ENCODE measurements at places on chromosomes 4 and X.

GRCh38 chrX:123087326-123087725 lies 96.8 kb upstream of the GRIA3 start:
- DNase-seq, result no peak

DNA sequence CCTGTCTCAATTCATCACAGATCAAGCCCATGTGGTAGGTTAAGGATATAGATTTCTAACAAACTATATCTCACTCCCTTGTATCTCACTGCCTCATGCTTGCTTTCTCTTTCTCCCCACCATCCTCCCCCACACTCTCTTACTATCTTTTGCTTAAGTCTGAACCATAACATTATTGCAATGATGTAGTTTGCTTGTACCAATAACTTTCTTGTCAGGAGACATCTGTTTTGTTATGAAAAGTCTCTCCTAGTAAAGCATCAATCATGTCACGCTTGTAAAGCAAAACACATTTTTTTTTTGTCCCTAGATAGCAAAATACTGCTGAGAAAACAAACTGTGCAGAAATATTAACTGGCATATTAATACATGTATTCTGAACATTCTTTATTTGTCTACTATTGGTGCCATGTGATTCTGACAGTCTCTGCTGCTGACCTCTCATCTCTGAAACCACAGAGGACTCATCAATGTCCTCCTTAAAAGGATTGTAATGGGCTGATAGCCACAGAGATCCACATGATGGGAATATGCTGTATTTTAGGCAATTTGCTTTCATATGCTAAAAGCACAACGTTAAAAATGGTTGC lies 217.5 kb downstream of the VEGFC start:
- no peak for DNase-seq

DNA sequence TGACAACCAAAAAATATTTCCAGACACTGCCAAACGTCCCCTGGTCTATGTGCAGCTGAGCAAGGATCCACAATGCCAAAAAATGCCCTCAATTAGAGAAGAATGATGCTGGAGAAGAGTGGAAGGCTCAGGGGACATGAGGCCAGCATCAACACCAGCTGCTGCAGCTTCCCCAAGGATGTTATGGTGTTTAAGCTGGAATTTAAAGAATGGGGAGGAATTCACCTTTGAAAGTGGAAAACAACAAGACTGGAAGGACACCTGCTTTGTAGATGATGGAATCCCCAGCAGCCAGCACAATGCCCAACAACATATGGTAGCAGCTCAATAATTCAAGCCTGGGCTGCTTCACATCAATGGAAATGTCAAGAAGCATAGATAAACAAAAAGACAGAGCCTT lies 20.3 kb upstream of the SMPX start:
- DNase-seq, result no peak

DNA sequence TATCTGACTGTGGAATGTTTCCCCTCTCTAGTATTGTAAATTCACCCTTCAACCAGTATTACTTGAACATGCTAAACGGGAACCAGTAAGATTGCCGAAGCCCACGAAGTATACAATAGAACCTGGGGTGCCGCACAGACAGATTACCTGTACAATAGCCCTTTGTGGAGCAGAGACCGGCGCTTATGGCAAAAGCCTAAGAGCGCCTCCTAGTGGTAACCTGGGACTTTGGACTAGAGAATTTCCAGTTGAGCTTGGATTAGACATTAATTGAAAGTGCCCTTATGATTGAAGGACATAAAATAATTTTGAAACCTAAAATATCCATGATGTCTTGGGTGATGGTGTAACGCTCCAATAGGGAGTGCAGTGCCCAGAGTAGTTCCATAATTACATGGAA lies 14.1 kb downstream of the ZNF157 start:
- peak; percentile 62 for DNase-seq

- DNase-seq, result no peak
Measured at GRCh38 chr4:48570646-48571220, 80.7 kb downstream of the ZAR1 start.

GRCh38 chr4:172666711-172667368 lies 501.8 kb upstream of the GALNT7 start:
- no peak for DNase-seq

DNA sequence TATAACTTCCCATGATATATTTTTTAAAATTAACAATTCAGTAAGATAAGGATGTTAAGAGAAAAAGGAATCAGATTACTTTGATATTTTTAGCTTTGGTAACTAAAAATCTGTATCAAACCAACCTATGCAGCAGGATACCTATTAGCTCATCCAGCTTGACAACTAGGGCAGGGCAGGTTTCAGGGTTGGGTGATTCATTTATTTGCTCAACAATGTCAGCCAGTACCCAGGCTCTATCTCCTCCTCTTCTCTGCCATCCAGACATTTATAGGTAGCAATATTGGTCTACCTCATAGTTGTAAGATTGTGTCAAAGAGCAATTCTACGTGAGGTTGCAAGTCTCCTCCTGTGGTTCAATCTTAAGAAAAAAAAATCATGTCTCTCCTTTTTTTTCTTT lies 421.9 kb downstream of the ANKRD50 start:
- DNase-seq, result no peak

GRCh38 chr4:7462509-7462971 lies 27.8 kb upstream of the PSAPL1 start:
- no peak for DNase-seq

DNA sequence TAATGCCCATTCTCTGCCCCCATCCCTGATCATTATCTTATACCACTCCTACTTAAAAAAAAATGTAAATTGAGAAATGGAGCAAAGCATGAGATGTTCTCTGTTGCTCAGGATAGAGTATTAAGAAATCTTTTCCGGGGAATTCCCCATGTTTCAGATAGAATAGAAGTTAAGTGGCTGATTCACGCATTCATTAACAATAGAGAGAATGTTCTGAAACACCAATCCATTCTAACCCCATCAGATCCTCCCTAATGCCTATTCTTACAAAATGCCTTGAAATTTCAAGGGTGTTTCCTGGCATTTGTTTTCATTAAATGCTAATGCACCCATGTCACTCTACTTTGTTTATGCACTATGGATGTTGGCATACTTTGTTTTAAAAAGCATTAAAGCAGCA lies 101.1 kb downstream of the AREG start:
- DNase-seq, result no peak

DNA sequence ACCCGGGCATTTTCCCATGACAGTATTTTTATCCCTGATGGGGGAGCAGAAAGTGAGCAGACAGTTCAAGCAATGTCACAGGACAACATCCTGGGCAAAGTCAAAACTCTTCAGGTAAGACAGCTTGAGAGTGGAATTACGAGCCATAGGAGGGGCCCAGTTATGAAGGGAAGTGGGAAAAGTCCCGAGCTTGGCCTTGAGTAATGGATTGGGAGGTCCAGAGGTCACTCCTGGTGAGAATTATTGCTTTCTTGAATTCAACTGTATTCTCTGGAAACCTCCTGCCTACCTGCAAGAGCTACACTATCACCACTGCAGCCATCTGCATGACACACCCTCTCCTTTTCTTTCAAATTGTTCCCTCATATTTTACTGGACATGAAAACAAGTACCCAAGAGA lies 89.1 kb downstream of the AASDH start:
- DNase-seq, result no peak

DNA sequence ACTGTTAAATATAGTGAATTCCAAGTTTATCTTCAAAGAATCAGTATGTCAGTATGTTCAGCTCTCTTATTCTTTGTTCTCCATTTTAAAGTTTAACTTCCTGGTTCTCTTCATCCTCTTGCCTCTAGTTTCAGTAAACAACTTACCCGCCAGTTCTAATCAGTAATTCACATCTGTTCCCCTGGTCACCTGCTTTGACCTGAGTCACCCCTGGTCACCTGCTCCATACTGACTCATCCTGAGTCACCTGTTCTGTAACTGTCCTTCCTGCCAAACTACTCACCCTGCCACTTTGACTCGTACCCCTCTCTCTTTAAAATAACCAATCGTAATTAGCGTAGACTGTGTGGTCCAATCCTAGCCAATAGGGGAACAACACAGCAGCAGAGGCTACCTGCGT lies 992.7 kb upstream of the HS3ST1 start:
- DNase-seq, result no peak

GRCh38 chr4:169774466-169775445 lies 17.0 kb upstream of the HPF1 start:
- DNase-seq, result no peak

DNA sequence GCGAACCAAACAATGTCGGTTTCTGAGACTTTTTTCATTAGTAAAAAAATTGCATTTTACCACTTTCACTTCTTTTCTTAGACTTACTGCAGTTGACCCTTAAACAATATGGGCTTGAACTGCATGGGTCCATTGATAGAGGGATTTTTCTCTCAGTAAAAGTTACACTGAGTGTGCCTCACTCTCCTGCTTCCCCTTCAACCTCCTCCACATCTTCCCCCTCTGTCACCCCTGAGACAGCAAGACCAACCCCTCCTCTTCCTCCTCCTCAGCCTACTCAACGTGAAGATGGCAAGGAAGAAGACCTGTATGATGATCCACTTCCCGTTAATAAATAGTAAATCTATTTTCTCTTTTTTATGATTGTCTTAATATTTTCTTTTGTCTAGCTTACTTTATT lies 43.4 kb downstream of the TEC start:
- DNase-seq, result no peak

GRCh38 chr4:8708401-8709021 lies 115.9 kb downstream of the CPZ start:
- no peak for DNase-seq

- no peak for DNase-seq
Measured at GRCh38 chr4:38283724-38284123, 323.5 kb downstream of the PTTG2 start.

GRCh38 chr4:144223149-144223548 lies 82.6 kb upstream of the GYPA start:
- DNase-seq, result no peak

GRCh38 chr4:48683784-48684666 lies 96.1 kb downstream of the FRYL start:
- DNase-seq, result no peak

DNA sequence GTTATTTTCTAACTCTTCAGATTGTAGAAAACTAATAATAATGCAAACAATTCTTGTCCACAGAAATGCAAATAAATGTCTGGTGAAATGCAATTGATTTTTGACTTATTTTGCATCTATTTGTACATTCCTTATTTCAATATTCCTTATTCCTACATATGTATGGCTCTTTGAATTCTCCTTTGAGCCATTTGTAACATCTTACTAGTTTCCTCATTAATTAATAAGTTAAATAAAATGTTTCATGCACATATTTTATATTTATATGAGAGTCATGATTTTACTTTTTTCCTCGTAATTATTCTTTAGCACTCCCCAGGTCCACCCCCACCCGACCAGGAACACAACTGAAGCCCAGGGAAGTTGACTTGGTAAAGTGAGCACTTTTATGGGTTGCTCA lies 2.7 kb upstream of the FTHL17 start:
- DNase-seq, result no peak

DNA sequence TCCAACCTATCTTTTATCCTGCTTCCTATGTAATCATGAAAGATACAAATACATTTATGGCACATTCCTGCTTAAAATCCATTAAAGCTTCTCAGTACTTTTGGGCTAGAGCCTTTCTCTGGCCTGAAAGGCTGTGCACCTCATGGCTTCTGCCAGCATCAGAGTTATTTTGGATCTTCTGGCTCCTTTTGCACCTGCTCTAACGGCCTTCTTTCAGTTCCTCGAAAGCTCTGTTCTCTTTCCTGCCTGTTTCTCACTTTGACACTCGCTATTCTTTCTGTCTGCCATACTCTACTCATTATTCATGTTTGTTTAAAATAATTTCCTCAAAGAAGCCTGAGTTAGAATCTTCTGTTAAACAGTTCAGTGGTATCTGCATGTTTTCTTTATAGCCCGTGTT lies 86.0 kb downstream of the LRP2BP start:
- no peak for DNase-seq

DNA sequence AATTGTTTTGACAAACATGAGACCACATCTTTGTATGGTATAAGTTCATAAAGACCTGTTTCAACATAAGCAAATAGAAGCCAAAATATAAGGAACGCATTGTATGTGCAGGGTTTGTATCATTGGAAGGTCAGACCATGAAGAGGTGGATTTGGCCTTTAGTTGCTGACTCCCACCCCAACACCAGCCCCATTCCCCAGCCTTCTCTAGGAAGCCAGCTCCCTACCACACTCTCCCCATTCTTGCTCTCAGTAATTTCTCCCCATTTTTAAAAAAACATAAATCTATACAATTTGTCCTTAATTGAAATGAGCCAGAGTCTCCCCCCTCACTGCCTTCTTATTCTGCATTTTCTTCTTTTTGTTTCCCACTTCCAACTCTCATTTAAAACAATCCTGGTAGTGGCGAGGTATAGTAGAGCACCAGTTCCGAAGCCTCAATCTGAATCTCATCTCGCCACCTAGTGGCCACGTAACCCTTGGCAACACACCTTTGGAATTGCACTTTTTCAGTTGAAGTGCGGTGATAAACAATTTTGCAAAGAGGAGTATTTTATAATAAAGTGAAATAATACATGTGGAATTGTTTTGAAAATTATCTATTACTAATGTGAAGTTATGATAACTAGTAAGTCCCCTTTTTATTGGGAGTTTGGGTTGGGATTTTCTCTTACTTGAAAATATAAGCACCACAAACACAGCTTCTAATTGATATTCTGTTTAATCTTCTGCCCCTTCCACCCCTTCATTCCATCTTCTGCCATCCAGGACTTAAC lies 126.6 kb downstream of the ASB9 start:
- peak; percentile 39 for DNase-seq

GRCh38 chr4:136203199-136203598 lies 1329.1 kb downstream of the PCDH18 start:
- no peak for DNase-seq

DNA sequence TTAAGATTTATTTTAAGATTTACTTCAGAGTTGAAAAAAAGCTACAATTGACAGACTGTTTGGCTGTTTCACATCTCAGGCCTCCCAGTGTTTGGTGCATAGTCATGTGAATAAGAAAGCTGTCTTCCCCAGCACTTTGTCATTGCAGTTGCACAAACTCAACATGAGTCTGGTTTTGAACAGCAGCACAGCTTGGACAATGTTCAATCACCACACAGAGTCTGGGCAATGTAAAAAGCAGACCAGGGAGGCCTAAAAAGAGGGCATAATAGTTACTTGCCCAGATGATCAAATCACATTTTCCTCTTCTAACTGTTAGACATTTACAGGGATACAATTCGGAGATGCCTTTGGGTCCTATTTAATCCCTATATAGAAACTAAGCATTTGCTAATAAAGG lies 1055.0 kb downstream of the RPA4 start:
- DNase-seq, result no peak

DNA sequence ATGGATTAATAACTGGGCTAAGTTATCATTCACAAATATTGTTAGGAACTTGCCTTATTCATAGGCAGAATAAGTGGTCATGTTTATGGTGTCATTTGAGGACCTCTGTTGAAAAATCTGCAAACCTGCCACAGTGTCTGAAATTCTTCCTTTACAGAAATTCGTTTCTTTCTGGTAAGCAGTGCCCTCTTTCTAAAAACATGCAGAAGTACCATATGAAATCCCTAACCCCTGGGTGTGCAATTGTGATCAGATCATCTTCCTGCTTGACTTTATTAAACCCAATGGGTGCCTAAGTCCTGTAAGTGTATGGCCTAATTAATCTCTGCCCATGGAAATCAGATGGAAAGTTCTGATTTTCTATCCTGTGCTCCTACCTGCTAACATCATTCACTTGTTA lies 4.4 kb upstream of the HTATSF1 start:
- DNase-seq, result no peak

GRCh38 chr4:2066011-2066551 lies 7.0 kb downstream of the NAT8L start:
- DNase-seq, result no peak

GRCh38 chr4:40152637-40153036 lies 44.2 kb upstream of the RHOH start:
- DNase-seq, result no peak

GRCh38 chr4:92253550-92253949 lies 50.2 kb upstream of the GRID2 start:
- DNase-seq, result no peak
